ENCODE measurements at places on chromosomes 6 and 20.

- DNase-seq = no peak
These were observed 168.9 kb downstream of the CDK19 start for GRCh38 chr6:110646419-110646698.

DNA sequence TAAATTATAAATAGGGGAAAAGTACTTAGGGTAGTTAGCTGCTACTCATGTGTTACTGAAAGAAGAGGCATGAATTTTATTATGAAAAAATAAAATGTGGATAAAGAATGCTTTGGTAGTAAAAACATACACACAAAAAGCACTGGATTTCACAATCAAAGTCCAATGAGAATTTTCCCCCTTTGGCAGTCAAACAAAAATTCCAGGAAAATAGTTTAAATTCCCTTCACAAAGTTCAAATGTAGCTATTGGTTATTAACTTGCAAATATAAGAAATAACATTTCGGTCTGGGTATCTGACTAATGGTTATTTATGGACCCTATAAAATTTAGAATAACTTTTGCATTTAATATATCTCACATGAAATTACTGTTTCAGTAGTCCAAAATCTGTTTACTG lies 210.4 kb downstream of the FOXC1 start:
- DNase-seq = no peak

DNA sequence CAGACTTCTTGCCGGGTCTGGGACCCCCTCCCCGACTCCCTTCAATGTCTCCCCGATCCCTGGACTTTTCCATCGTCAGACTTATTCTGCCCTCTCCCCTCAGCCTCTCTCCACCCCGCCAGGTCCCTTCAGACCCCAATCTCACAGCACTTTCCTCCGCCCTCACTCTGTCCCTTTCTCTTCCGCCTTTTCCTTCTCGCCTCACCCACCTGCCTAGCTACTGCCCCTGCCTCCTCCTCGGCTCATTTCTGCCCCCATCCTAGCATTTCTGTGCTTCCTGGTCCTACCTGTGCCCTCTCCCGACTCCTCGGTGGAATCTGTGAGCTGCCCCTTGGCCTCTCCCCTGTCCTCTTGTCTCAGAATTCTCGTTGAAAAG lies 616 bp downstream of the CHMP4B start:
- DNase-seq = peak; percentile 69

- DNase-seq = no peak
These were observed 19.2 kb upstream of the PTGIS start for GRCh38 chr20:49587111-49587570.

DNA sequence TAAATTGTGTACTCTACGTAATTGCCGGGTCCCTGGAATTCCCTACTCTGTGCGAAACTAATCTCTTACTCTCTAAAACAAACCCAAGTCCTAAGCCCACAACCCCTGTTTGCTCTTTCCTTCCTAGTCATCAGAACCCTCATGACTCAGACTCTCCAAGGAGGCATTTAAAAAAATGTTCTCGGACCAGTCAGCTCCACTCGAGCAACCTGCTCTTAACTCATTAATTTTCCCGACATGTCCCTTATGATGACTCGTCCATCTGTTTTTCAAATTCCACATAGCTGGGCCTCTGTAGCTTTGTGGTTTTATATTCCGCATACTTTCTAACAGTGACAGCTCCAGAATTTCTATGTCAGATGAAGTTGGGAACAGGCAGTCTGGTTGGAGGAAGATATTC lies 2.6 kb upstream of the MUC22 start:
- no peak for DNase-seq

DNA sequence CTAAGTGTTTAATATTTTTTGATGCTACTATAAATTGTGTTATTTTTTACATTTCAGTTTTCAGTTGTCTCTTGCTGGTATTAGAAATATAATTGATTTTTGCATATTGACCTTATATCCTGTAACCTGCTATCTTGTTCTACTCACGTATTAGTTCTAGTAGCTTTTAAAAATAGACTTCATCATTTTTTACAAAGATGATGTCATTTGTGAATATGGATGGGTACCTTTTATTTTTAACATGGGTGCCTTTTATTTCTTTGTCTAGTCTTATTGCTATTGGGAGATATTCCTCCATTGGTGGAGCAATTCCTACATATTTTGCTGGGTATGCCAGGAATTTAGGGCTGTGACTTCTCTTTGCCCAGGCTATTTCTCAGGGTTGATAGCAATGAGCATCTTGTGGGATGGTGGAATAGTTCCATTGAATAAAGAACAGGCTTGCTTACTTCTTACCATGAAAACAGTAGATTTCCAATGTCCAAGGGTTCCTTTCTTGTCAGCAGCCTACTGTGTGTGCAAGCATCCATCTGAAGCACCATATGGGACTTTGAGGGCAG lies 149.7 kb downstream of the CARMIL1 start:
- no peak for DNase-seq

GRCh38 chr6:67131827-67132226 lies 1424.8 kb upstream of the EYS start:
- DNase-seq = no peak

Measured in NAMALWA (cell line).